NCI-H2029 treated with DMSO at 0.1 percent for 48 hours (cell line): ENCODE measurements at places on chromosomes 13 and 19.
A peak's percentile ranks its signal among the peaks of the same experiment; 100 is the strongest.

DNA sequence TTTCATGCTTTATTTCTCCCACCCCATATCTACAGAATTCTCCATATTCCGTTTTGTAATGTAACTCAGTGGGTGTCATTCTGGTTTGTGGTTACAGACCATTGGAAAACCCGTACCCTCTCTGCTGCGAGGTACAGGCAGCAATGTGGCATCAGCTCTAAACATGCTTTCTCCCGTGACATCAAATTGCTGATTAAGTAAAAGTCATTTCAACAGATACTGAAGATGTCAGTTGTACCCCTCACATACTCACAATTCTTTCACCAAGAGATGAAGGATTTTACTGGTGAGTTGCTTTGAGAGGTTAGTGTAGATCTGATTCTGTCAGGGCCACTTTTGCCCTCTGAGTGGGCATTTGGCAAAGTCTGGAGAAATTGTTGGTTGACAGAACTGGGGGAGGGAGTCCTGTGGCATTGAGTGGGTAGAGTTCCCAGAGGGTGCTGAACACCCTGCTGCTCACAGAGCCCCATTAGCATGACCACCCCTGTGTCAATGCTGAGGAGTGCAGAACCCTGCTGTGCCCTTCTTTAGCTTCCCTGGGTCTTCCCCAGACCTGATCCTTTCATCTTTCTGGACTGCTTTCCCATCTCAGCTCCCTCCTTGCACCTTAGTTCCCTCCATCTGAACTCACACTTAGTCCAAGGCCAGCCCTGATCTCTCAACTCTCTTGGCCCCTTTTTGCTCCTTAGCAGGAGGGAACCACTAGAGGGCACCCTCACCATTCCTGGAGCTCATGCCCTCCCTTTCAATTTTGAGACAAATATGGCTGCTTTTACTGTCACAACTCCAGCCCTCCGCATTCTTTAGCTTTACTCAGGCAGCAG lies 39.9 kb upstream of the CEACAM8 start:
- peak; percentile 33 for DNase-seq

DNA sequence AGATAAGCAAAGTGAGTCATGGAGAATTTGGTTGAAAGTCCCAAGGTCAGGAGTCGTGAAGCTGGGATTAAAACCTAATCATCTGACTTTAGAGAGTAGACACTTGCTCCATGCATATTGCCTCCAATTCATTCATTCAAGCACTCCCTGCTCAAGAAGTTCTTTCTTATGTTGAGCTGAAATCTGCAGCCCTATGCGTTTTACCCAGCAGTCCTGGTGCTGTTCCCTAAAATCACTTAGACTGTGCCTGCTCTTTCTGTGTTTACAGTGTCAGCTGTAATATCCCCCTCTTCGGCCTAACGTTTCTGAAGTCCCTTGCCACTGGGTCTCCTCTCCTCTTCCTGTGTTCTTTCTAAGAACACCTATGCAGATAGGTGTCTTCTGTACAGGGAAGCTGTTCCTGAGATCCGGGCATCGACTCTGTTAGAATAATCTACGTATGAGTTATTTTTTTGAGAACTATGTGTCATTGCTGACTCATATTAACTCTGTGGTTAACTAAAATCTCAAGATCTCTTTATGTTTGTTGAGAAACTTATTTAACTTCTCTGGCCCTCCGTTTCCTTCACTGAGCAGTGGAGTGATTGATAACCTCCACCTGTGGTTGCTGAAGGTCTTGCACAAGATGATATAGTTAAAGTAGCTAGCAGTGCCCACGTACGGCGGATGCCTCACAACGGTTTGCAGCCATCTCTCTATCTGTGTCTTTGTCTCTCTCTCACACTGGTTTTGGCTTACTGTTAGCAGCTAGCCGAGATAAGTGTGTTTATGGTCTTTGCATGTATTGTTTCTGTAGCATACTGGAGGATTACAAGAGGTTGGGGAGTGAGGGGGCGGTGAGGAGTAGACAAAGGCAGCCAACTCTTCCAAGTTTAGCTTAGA lies 4.7 kb downstream of the ALOX5AP start:
- DNase-seq: no peak

DNA sequence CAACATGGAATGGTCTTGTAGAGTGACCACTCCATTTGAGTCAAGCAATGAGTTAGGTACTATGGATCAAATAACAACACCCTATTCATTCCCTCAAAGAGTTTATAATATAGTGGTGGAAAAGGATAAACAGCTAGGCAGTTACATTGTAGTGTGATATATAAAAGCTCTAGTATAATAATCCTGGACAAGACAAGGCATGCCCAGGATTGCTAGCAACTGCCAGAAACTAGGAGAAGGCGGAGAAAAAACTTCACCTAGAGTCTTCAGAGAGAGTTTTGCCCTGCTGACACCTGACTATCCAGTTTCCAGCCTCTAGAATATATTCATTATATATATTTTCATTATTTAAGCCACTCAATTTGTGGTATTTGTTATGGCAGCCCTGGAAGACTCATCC lies 530.6 kb downstream of the KLF12 start:
- no peak for DNase-seq

DNA sequence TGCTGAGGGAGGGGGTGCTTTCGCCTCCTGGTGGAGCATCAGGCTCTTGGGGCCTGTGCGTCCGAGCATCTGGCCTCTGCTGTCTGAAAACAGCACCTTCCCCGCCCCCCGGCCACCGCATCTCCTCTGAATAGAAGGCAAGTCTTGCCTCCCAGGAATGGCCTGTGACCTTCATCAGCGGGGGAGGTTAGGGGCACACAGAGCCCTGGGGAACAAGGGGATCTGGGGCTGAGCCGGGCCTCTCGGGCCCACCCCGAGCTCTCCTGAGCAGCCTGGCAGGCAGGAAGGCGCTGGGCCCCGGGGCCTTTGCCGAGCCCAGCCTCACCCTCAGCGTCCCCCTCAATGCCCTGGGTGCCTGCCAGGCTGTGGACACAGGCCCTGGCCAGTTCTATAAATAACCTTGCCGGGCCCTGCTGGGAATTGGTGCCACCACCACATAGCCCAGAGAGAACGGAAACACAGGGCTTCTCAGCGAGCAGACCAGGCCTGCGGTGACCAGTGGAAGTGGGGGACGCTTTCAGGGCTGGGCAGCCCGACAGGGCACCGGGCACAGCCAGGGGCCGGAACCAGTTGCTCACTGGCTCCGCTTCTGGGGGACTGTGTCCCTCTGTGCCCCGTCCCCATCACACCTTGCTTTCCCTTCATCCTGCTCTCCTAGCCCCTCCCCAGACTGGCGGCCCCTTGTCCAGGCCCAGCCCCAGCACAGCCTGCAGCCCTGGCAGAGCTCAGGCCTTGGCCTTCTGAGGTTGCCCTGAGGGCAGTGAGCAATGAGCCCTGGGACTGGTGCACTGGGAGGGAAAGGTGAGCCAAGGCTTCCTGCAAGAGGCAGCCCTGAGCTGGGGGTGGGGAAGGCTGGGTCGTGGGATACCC lies 9.5 kb downstream of the STK11 start:
- DNase-seq: no peak

GRCh38 chr13:60957816-60958215 lies 457.8 kb downstream of the PCDH20 start:
- DNase-seq: no peak

GRCh38 chr19:8097681-8098567 lies 45.4 kb downstream of the CCL25 start:
- no peak for DNase-seq

DNA sequence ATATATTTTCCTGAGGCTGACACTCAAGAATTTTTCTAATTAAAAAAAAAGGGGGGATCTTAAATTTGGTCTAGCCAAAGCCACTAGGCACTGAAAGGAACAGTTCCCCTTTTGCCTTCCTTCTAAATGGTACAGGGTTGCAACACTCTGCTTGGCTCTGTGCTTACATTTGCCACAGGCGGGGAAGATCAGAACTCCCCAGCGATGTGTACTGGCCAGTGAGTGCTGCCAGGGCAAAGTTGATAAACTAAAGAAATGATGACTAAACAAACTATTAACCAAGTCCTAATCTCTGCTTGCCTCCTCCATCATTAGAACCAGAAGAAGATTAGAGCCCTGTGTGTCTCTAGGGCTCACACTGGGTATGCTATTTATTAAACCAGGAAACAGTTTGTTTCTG lies 75.3 kb upstream of the SCEL start:
- DNase-seq: no peak

GRCh38 chr13:63184693-63185092 lies 1769.0 kb upstream of the PCDH20 start:
- no peak for DNase-seq

- DNase-seq: no peak
These were observed 56.6 kb upstream of the GPC6 start for GRCh38 chr13:93169980-93170379.

DNA sequence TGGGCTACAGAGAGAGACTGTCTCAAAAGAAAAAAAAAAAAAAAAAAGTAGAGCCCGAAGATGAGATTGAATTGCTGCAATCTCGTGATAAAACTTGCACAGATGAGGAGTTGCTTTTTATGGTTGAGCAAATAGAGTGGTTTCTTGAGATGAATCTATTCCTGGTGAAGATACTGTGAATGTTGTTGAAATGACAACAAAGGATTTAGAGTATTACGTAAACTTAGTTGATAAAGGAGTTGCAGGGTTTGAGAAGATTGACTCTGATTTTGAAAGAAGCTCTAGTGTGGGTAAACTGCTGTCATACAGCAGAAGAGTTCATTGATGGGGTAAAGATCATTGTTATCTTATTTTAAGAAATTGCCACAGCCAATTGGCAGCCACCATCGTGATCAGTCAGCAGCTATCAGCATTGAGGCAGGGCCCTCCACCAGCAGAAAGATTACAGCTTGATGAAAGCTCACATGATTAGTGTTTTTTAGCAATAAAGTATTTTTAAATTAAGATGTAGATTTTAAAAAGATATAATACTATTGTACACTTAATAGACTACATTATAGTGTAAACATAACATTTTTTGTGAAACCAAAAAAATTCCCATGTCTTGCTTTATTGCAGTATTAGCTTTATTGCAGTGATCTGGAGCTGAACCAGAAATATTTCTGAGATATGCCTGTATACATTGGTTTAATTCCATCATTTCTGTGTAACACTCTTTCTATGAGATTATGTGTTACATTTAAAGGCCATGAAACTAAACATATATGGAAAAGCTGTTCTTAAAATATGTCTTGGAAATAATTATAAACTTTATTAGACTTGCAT lies 43.1 kb downstream of the ZMYM2 start:
- no peak for DNase-seq

DNA sequence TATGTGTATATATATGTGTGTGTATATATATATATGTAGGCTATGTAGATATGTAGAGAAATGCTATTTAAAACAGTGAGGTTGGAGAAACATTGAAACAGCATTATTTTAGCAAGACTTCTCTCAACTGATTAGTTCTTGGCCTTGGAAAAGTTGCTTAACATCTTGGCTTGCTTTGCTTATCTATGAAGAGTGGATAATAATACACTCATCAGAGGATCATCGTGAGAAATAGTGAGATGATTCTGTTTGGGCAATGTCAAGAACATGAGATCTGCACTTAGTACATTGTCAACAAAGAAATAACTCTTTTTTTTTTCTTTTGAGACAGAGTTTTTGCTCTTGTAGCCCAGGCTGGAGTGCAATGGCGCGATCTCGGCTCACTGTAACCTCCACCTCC lies 128.3 kb downstream of the KLF5 start:
- DNase-seq: no peak
